ENCODE measurements at places on chromosomes 7 and 10.

DNA sequence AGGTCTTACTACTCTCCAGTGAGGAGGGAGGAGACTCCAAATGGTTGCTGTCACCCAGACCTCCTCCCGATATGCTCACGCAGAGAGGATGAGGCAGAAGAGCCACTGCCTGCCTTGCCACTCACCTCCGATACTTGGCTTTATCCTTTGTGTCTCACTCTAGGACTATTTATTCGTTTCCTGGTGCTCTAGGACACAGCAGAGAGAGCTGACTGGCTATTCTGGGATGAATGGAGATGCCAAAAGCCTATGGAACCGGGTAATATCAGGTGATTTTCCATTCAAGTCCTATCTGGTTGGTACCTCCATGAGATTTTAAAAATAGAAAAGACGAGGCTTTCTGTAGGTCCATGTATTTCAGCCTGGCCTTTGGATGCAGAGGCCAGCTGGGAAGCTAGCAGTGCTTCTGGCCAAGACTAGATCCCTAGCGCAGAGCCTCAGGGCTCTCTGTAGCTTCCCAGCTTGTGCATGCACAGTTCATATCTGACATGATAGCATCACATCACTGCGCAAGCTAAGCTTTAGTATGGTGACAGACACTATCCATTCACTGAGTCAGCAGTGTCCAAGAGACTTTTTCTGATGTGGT lies 239.0 kb upstream of the ANKRD30A start:
- DNase-seq = no peak

- peak; percentile 4 for DNase-seq
These were observed 5.7 kb upstream of the TAS2R40 start for GRCh38 chr7:143216151-143216550.

DNA sequence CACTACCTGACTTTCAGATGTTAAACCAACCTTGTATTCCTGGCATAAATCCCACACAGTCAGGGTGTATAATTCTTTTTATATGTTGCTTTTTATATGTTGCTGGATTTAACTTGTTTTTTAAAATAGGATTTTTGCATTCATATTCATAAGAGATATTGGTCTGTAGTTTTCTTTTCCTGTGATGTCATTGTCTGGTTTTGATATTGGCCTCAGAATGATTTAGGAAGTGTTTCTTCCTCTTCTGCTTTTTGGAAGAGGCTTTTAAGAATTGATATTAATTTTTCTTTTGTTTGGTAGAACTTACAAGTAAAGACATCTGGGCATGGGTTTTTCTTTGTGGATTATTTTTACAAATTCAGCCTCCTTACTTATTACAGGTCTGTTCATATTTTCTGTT lies 93.1 kb downstream of the CARD11 start:
- no peak for DNase-seq

- DNase-seq = peak; percentile 98
These were observed 111.2 kb upstream of the PTN start for GRCh38 chr7:137454767-137455166.
